Naive thymus-derived CD8-positive, alpha-beta T cell (primary cell): ENCODE measurements at places on chromosomes 12 and 14.

DNA sequence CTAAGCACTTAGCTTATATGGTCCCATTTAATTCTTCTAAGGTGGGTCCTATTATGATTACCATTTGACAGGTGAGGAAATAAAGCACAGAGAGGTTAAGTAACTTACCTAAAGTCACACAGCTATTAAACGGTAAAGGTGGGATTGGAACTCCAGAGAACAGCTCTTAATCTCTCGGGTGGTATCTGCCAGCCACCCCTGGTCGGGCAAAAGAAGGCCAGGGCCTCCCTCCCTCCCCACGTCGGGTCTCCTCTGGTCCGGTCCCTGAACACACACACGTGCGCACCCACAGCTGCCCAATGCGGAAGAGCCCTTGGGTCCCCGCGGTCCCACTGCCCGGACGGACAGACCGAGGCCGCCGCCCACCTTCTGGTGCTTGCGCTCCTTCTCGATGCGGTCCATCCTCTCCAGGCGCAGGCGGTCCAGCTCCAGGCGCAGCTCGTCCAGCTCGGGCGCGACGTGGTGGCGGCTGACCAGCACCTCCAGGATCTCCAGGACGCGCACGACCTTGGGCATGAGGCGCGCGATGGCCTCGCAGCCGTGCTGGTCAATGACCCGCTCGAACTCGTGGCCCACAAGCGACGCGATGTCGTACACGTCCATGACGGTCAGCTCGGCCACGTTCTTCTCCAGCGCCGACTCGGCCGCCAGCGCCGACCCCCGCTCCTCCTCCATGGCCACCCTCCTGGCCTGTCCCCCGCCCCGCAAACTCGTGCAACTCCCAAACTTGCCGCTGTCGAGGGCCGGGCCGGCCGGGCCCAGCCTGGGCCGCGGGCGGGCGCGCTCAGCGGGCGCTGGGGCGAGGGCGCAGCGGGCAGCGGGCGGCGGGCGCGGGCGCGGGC, 490 bp downstream of the RILPL1 start:
- H3K27me3 ChIP-seq: no peaks in the 10 kb centered on the region
- H3K4me3 ChIP-seq: peak overlapping the region; percentile 85
- peak; percentile 11 for DNase-seq
- peak overlapping the region; percentile 53 for H3K27ac ChIP-seq

DNA sequence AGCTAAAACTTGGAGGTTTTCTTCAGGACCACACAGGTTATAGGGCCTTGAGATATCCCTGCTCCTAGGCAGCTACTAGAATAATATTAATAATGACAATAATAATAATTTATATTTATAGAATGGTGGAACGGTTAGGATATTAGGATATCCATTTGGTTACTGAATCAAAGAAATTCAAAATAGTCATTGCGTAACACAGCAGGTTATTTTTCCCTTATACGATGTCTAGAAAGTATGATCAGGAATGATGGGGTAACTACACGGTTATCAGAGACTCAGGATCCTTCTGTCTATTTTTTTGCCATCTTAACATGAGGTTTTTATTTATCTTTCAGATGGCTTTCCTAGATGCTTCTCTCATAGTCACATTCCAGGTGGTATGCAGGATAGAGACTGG, 39.0 kb downstream of the NEUROD4 start:
- no peak for DNase-seq
- H3K27ac ChIP-seq: no peak overlapping the region
- H3K27me3 ChIP-seq: no peaks in the 10 kb centered on the region
- no peaks in the 10 kb centered on the region for H3K4me1 ChIP-seq

DNA sequence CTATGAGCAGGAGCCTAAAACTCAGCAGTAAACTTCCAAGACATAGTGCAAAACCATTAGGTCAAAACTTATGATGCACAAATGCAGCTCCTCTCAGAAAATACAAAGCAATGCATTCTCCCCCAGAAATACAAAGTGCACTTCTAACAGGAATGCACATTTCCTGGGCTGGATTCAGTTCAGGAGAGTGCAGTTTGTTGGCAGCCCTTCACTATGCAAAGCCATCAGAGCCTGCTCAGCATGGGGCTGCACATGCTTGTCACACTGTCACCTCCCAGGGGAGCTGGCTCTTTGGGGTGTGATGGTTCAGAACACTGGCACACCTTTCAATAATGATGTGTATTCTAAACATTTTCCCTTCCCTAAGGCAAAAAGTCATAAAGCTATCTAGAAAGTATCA, 110.4 kb downstream of the KCNK10 start:
- no peak for DNase-seq
- no peaks in the 10 kb centered on the region for H3K36me3 ChIP-seq
- peaks cover 21% of the 10 kb centered on the region for H3K27me3 ChIP-seq
- no peaks in the 10 kb centered on the region for H3K4me1 ChIP-seq
- H3K4me3 ChIP-seq: no peak overlapping the region

GRCh38 chr14:81394739-81395138, 5.4 kb downstream of the STON2 start:
- peaks cover 2% of the 10 kb centered on the region for H3K27me3 ChIP-seq
- no peaks in the 10 kb centered on the region for H3K36me3 ChIP-seq
- H3K27ac ChIP-seq: no peak overlapping the region
- no peak overlapping the region for H3K4me3 ChIP-seq
- DNase-seq: no peak

GRCh38 chr14:93748208-93749075, 39.8 kb downstream of the PRIMA1 start:
- H3K4me3 ChIP-seq: no peak overlapping the region
- no peak for DNase-seq
- H3K36me3 ChIP-seq: no peaks in the 10 kb centered on the region
- no peaks in the 10 kb centered on the region for H3K4me1 ChIP-seq

DNA sequence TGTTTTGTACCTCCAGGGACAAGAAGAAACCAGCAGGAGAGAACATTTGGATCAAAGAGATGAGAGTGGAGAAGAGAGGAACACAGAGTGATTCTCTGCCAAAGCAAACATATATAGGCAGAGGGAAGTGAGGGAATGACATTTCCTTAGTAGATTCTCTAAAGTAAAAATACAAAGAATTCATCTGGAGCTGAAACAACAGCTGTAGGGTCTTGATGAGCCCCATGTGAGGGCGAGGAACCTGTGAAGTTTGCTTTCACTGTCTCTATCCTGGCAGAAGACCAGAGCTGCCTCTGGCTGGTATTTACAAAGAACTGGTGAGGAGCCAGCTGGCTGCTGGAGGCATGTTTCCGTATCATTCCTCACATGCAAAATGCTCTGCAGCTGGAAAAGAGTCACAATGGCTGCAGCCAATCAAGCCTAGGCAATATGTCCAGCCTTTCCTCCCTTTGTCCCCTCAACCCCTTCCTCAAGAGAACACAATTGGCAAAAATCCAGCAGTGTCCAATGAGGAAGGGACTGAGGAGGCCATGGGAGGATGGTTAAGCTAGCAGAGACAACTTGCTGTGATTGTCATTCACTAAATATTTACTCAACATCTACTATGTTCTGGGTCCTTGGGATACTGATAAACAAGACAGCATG, 122.5 kb downstream of the PHLDA1 start:
- H3K27ac ChIP-seq: no peak overlapping the region
- H3K36me3 ChIP-seq: no peaks in the 10 kb centered on the region
- H3K27me3 ChIP-seq: peaks cover 3% of the 10 kb centered on the region
- H3K4me3 ChIP-seq: no peak overlapping the region
- H3K4me1 ChIP-seq: no peaks in the 10 kb centered on the region
- no peak for DNase-seq

DNA sequence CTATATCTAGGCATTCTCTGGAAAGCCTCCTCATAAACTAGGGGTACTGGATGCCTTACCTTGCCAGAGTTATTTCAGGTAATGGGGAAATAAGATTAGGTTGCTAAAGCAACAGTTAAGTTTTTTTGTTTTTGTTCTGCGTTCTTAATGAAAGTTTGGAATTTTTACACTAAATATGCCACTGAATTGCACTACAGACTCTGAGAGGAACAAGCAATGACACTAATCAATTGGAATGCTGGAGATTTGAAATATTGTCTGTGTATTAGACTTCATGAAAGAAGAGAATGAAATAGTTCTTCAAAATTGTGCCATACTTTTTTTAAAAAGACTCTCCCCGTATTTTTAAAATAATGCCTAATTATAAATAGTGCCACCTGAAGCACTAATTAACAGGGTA, 287.8 kb downstream of the NAV3 start:
- peaks cover 5% of the 10 kb centered on the region for H3K36me3 ChIP-seq
- no peak overlapping the region for H3K4me3 ChIP-seq
- no peak for DNase-seq
- H3K27me3 ChIP-seq: no peaks in the 10 kb centered on the region
